ENCODE measurements at places on chromosomes 2 and 18. TPM values are rescaled to one million over a fixed set of nuclear protein-coding genes. Genes with fewer than 3 reads are reported as not detected.

Gene SKOR2
- total RNA-seq: not detected

Gene RFTN2
- not detected for total RNA-seq

Gene UGT1A5
- total RNA-seq: 0.09 TPM

Gene KRTCAP3
- total RNA-seq: 0.72 TPM

Gene CFAP210
- 0.31 TPM for total RNA-seq

Gene RAB17
- total RNA-seq: 0.28 TPM

Gene ATP8B1
- total RNA-seq: 5.5 TPM

Gene REG3A
- not detected for total RNA-seq

Gene AMMECR1L
- total RNA-seq: 16.5 TPM

Gene GPAT2
- 0.02 TPM for total RNA-seq

Gene IL36RN
- 0.02 TPM for total RNA-seq

Gene ACADL
- not detected for total RNA-seq

Gene CXCR2
- not detected for total RNA-seq

Gene ABCB11
- total RNA-seq: 0.01 TPM

Gene MARCHF7
- 59.8 TPM for total RNA-seq

Gene FAM98A
- 139 TPM for total RNA-seq

Gene CABYR
- 19.7 TPM for total RNA-seq

Gene RFX8
- not detected for total RNA-seq

Gene MAL
- 0.26 TPM for total RNA-seq

Gene UGT1A8
- total RNA-seq: 0.10 TPM

Gene PLA2R1
- 2.1 TPM for total RNA-seq

Gene INHBB
- total RNA-seq: 23.1 TPM
